ENCODE measurements at places on chromosomes 13 and 19. TPM values are rescaled to one million over a fixed set of nuclear protein-coding genes. Genes with fewer than 3 reads are reported as not detected.

DNA sequence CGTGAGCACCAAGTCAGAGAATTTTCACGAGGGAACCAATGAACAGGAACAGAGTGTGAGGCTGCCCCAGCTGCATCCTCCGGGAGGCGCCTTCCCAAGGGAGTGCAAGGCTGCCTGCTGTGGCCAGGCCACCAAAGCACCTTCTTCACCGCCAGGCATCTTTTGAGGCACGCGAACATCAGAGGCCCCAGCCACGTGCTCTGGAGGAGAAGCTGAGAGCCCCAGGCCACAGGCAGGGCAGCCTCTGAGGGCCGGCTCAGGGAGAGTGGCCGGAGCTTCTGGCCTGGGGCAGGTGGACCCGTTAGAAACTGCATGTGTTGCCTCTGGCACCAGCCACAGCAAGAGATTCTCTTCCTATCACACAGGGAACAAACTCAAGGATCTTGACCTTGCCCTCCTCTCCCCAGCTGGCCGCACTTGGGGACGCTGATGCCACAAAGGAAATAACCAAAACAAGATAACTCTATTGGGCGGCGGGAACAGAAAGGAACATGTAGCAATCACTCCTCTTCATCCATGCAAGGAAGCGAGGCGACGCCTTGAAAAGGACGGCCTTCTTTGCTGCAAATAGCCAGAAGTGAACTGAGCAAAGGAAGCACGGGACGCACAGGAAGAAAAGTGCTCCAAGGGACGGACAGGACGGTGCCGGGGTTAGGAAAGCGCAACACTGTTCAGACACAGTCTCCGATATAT lies 19.9 kb downstream of the GAS6 start:
- no peak for DNase-seq

The SEMA6B gene
- 0.68 TPM for total RNA-seq

The OR7A5 gene
- total RNA-seq = not detected

DNA sequence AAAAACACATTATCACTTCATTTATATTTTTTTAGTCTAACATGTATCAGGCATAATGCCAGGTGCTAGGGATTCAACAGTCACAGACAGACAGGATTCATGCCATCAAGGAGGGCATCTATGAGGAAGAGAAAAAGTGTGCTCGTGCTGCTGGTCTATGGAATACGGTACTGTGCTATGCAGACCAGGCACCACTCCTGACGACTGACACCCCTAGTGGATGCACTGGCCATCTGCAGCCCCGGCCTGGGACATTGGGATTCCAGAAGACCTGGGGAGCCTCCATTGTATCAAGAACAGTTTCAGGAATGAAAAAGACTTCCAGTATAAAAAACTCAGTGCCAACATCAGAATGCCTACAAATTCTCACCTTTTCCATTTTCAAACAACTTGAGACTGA lies 94.0 kb downstream of the KLF12 start:
- DNase-seq = no peak

The PBX4 gene
- 49.4 TPM for total RNA-seq

The LHB gene
- total RNA-seq = not detected

- no peak for DNase-seq
Observed at GRCh38 chr19:32824916-32825608, 44.5 kb downstream of the SLC7A9 start.

DNA sequence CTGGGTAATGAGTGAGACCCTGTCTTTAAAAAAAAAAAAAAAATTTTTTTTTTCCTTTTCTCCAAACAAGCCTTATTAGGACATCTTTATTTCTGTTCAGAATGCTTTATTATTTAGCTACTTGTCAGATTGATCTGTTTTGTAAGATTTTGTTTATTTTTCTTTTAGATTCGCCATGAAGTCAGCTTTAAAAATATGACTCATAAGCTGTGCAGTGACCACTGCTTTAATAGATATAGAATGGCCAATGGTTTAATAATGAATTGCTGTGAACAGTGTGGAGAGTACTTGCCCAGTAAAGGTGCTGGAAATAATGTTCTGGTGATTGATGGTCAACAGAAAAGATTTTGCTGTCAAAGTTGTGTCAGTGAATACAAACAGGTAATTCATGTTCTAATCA lies 47.7 kb downstream of the ZMYM2 start:
- DNase-seq = no peak

The NLRP4 gene
- total RNA-seq = not detected

- DNase-seq = no peak
Observed at GRCh38 chr19:2732157-2732725, 7.6 kb downstream of the SLC39A3 start.

- DNase-seq = no peak
Observed at GRCh38 chr19:13959141-13959961, 7.0 kb downstream of the DCAF15 start.

The ZNF888 gene
- 9.5 TPM for total RNA-seq

The CFAP97D2 gene
- 2.0 TPM for total RNA-seq

DNA sequence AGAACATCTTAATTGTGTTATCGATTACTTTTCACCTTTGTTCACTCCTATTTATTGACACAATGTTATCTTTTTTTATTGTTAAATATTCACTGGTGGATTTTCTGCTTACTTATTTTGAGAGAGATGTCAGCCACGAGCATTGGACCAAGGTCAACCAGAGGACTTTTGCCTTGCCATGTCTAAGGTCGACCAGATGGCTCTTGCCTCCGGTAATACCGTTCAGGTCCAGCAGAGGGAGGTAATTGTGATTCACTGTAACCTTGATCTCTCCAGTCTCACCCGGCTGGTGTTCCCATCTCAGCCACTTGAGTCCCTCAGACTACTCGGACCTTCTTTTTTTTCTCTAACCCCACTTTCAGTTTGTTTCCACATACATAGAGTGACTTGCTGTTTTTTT lies 1438.1 kb downstream of the UQCRFS1 start:
- DNase-seq = no peak

DNA sequence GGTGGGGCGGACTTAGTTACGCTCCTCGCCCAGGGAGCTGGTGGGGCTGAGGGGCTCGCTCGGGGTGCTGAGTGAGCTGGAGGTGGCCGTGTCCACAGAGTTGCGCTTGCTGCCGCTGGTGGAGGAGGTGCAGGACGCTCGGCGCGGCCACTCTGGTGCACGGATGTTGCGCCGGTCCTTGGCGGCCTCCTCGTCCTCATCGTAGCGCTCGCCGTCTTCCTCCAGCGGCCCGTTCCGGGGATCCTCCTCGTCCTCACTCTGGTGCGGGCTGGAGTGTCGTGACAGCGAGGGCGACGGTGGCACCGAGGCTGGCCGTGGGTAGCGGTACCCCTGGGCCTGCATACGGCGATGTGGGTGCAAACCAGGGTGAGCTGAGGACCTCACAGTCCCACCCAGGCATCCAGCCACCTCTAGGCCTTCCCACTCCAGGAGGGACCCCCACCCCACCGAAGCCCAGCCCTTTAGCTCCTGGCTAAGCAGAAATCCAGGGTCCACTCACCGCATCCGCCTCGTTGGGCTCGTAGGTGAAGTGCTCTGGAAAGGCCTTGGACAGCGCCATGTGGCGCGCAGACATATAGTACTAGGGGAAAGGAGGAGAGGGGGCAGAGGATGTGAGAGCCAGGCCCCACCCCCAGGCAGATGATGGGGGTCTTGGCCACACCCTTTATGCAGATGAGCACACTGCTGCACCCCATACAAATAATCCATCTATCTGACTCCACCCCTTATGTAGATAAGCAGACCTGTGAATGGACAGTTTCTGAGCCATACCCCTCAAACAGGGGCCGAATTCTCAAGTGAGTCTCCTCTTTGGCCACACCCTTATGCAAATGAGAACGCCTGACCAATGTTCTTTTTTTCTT lies 4.4 kb downstream of the FTL start:
- no peak for DNase-seq

DNA sequence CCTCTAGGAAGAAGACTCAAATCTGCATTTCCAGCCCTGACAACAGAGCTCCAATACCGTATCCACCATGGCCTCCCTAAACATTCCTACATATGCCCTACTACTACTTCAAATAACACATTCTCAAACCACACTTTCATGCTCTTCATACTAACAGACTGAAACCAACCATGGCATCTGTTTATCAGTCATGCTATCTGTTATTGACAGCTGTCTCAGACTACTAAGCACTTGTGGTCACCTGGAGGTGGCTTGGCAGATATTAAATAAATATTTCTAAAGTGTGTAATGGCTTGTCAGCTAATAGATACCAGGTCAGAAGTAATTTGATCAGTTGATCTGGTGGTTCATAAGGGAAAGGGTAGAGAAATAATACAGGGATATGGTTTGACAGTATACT lies 489.1 kb downstream of the DIAPH3 start:
- DNase-seq = no peak

GRCh38 chr13:23983671-23984070 lies 86.4 kb upstream of the C1QTNF9B start:
- no peak for DNase-seq

DNA sequence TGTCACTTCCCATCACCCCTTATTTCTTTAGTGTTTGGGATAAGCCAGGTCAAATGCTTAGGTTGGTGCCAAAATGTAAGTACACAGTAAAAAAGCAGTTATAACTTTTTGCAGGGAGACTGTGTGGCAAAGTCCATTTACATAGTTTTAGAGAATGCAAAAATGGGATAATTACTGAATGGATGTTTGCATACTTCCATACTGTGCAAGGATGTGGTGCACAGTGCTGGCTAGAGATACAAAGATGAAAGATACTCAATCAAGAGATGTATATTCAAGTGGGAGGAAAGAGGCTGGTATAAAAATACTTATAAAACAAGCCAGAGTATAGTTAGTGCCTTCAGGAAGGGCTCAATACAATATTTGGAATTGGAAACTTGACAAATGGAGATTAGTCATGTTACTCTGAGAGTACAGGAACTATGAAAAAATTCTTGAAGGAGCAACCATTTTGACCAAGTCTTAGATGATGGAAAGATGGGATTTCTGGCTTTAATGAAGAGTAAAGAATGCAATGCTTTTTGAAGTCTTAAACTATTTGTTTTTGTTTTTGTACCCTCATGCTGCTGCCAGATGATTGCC lies 8.0 kb downstream of the PDS5B start:
- DNase-seq = no peak

GRCh38 chr13:112132619-112133018 lies 65.7 kb downstream of the SOX1 start:
- no peak for DNase-seq

The TMEM145 gene
- not detected for total RNA-seq

- DNase-seq = no peak
Observed at GRCh38 chr13:60260440-60260839, 96.7 kb upstream of the DIAPH3 start.

The ERICH4 gene
- total RNA-seq = not detected

DNA sequence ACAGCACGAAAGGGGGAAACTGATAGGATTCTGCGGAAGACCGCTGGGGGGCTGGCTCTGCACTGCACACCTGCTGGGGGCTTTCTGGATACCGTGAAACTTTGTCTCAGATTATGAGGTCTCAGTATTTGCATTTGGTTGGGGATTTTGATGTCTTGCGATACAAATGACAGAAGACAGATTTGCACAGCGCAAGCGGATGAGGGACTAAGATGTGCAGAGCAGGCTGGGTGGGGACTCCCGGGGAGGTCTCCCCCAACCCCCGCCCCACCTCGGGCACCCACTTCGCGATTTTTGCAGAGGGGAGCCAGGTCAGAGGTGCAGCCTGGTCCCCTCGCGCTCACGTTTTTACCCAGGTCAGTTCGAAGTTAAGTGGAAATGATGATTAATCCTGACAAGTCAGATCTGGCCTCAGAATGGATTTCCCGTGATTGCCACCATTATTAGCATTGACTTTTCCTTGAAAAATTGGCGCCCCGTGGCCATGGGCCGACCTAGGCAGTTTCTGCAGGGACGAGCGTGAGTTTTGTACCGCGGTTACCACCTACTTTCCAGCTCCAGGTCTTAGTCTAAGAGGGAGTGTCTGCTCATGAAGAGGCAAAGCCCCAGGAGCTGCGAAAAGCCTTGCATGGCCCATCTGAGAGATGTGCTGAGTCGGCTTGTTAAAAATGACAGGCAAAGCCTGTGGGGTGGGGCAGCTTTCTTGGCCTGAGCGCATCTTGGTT lies 1.3 kb upstream of the GJB2 start:
- no peak for DNase-seq

- no peak for DNase-seq
Observed at GRCh38 chr19:35760711-35761349, 2.9 kb downstream of the PROSER3 start.

GRCh38 chr13:35566340-35566739 lies 89.9 kb upstream of the MAB21L1 start:
- no peak for DNase-seq

The NXNL1 gene
- not detected for total RNA-seq

GRCh38 chr13:35530147-35530546 lies 53.7 kb upstream of the MAB21L1 start:
- no peak for DNase-seq

The EXOC3L2 gene
- not detected for total RNA-seq

The PSG3 gene
- total RNA-seq = not detected

- no peak for DNase-seq
Observed at GRCh38 chr19:36417752-36418286, 625 bp downstream of the ZFP82 start.

- no peak for DNase-seq
Observed at GRCh38 chr13:59568306-59568705, 595.4 kb downstream of the DIAPH3 start.

DNA sequence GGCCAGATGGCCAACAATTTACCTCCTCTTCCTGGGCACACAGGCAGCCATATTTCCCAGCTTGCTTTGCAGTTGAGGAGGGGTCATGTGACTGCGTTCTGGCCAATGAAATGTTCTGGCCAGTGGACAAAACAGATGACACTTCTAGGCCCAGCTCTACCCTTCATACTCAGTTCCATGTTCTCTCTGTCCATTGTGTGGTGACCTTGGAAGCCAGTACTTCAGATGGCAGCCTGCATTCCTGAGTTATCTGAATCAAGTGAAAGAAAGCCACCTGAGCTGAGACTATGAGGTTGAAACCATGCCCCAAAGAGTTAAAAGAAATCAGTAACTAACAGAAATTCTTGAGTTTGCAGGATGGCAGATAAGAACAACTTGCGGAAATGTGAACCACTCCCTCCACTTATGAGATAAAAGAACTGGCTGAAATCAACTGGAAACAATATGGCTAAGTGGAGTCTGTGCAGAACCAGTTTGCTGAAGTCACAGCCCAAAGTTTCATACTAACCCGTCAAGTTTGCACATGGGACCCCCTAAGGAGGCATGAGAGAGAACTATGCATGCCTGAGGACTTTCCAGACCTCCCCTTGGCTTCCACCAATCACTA lies 8.1 kb downstream of the FAM187B start:
- DNase-seq = no peak

GRCh38 chr13:22449251-22449650 lies 731.5 kb upstream of the SGCG start:
- DNase-seq = no peak

GRCh38 chr19:45882652-45883585 lies 3.0 kb downstream of the IRF2BP1 start:
- DNase-seq = peak; percentile 66

GRCh38 chr13:76474356-76474755 lies 411.8 kb downstream of the KCTD12 start:
- DNase-seq = no peak

GRCh38 chr19:10018263-10018662 lies 5.0 kb downstream of the RDH8 start:
- no peak for DNase-seq

- no peak for DNase-seq
Observed at GRCh38 chr13:26037302-26037701, 14.5 kb downstream of the SHISA2 start.
